Germinal center (tissue), 1 donor: ENCODE measurements at places on chromosomes 1 and 21.

DNA sequence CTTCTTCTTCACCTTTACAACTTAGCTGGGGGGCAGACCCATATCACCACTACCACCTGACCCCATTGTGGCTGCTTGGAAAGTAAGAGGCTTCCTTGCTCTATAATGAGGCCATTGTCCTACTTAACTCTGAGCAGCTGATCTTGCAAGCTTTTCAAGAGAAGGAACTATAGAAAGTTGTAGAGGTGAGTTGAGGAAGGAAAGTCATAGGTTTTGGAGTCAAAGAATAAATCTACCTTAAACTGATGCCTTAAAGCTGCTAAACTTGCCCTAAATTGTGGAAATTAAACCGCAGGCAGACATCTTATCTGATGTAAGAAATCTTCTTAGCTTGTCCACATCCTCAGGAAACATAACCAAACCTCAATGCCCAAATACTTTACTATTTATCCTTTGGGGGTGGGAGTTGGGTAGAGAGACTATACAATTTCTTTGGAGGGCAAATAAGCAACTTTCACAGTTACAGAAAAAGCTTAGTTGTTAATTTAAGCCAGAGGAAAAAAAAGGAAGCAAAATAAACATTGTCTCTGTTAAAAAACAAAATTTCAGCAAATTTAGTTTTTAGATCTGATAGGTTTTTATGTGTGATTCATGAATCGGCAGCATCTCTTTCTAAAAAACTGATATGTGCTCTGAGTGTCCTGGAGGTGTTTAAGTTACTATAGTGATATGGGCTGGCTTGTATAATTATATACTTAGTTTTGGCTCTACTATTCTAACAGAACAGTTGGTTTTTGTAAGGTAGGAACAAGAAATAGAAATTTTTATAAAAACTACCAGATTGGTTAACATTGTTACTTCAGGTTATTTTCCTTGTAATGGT is 4.7 kb downstream of the IL23R start:
- no peak for DNase-seq

DNA sequence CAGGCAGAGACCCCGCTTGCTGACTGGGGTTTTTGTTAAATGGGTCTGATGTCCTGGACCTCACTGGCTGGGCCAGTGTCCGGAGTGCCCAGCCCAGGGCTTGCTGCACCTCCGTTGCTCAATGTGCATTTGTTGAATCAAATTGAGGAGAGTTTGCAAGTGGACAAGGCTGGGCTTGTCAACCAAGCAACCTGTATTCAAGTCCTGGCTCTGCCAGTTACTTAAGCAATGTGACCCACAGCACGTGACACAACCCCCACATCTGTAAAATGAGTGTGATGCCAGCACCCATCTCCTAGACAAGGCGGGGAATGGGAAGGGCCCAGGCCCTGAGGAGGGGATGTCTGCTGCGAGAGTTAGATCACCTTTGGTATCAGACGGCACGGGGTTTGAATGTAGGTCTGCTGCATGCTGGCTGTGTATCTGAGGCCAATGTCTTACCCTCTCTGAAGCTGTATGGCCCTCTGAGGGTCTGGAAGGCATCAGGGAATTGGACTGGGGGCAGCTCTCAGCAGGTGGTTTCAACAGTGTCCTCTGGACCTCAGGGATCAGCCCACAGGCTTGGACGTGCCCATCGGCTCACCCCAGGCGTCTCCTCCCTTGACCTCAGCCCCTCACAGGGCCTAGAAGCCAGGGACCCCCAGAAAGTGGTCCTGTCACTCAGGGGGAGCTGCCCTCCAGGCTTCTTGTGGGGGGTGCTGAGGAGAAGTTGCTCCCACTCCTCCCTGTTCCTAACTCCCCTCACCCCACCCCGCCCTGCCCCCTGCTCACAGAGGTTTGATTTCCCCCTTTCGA is 51.0 kb upstream of the RUNX3 start:
- DNase-seq = no peak

DNA sequence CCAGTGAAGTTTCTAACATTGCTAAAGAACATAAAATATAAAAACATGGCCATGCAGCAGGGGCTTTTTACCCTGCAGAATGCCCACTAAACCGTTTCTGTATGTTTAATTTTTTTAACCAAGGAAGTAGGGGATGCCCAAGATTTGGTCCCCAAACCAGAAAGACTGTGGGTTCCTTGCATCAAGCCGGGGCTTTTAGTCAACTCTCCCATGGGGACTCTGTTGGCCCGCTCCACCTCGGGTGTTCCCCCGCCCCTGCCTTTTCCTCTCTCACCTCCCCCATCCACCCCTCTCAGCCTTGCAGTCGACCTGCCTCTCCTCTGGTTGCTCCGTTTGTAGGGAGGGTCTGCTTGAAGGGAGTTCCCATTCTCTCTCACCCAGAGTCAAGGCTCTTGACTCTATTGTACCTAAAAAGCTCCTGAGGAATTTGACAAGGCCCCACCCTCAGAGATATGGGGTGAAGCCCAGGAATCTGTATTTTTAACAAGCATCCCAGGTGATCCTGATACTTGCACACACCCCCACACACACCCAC is 117.5 kb downstream of the TOMM20 start:
- DNase-seq = peak; percentile 53

DNA sequence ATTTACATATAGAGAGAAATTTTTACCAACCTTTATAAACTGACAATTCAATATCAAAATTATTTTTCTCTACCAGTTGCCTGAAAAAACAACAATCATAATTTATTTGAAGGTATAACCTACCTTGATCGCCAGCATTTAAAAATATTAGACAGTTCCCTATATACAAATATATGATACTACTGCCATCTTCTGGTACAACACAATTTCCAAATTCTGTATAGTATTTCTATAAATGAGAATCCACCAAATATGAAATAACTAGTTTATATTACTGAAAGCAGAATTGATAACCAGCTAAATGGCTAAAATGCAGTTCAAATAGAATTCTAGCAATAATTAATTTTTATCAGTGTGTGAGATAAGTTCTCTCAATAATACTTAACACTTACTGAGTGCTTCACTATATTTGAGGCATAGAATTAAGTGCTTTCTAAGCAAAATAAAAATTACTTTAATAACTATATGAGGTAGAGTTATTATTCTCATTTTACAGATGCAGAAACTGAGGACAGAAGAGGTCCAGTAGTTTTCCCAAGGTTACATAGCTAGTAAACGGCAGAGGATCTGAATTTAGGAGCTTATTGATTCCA is 75.6 kb downstream of the PIGK start:
- no peak for DNase-seq

DNA sequence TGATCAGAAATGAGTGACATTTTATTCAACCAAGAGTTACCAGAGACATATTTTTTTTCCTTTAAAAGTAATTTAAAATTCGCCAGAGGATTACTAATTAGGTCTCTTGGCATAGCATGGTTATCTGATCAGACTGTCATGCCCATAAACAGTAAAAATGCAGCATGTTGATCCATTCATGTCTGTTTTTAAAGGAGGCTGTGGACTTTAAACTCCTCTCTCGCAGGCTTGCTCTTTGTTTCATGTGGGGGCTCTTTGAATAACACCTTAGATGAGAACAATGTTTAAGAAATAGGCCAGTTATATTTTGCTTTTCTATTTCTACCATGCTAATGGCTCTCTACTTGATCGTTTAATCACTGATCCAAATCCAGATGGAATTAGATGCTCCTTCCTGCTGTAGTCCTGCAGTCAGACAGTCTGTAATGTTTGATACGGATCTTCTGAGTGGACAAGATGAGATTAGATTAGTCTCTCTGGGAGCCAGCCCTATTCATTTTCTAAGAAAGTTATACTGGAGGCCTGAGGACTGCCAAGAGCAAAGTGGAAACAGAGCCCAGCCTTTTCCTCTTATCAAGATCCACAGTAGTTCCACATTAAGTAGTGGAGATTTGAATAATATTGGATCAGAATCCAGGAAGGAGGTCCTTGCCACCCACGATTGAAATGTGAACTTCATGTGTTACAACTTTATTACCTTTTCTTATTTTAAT is 197.4 kb downstream of the HS2ST1 start:
- no peak for DNase-seq

GRCh38 chr1:29081201-29081600 is 42.5 kb downstream of the TMEM200B start:
- no peak for DNase-seq

- no peak for DNase-seq
Measured at GRCh38 chr21:42971897-42972275, 2.5 kb upstream of the PKNOX1 start.

- DNase-seq = no peak
Measured at GRCh38 chr1:61125895-61126294, 43.5 kb downstream of the NFIA start.
